Stimulated activated CD8-positive, alpha-beta memory T cell treated with anti-CD3 and anti-CD28 coated beads, Interleukin-2, amount 100 ng/mL, for 48 hours (primary cell): ENCODE measurements at places on chromosomes 3 and 15.
A peak's percentile ranks its signal among the peaks of the same experiment; 100 is the strongest.

DNA sequence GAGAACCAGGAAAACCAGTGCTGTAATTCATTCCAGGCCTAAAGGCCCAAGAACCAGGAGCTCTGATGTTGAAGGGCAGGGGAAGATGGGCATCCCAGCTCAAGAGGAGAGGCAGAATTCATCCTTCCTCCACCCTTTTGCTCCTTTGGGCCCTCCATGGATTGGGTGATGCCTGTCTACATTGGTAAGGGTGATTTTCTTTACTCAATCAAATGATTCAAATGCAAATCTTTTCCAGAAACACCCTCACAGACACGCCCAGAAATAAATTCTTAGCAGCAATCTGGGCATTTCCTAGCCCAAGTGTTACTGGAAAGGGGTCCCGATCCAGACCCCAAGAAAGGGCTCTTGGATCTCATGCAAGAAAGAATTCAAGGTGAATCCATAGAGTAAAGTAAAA is 17.6 kb upstream of the APOD start:
- DNase-seq: no peak

DNA sequence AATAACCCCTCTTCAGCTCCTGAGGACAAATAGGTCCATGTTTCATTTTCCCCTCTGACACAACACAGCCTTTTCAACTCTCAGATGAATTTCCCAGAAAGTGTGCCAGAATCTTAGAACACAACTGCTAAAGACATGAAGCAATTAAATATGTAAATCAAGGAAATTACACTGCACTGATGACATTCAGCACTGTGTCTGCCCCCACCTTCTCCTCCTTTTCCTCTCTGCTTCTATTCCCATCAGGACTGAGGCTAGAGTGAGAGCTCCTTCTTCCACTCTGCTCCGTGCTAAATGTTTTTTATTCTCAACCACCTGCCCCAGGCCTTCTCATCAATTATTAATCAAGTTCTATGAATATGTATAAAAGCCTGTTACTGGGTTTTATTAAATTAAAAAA is 596.1 kb downstream of the TUSC7 start:
- no peak for DNase-seq

DNA sequence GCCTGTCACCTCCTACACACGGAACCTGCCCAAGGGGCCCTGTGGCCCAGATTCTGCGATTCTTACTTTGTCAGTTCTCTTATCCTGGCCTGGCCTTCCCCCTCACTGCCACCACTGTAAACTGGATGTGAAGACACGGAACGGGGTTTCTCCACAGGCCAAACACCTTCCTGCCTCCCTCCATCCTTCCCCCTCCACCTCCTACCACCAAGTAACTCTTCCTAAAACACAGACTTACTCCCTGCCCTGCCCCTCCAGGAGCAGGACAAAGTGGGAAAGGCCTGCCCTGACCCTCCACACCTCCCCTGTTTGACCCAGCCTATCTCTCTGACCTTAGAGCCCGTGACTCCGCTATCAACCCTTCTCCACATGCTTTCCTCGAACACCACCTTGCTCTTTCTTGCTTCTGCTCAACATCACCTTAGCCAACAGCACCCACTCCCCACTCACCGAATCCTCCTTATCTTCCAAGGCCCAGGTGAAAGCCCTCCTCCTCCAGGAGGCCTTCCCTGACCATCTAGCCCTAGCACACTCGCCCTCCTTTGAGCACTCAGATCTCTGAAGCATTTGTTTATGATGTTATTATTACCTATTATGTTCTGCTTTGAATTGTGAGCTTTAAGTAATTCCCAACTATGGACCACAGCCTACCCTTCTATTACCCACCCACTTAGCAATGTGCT is 7.6 kb downstream of the CA12 start:
- DNase-seq: no peak

DNA sequence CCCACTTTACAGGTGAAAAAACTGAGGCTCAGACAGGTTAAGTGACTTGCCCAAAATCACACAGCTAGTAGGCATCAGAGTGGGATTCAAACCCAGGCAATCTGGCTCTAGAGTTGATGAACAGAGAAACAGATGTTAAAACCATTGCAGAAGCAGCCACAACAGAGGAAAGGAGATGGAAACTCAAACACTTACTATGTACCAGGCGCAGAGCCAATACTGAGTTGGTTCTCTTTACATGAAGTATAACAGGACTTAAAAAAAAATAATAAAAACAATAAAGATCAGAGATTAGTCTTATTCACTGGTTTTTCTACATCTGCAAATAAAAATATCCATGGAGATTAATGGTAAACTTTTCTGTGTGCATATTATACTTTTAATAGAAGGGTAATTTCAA is 84.9 kb upstream of the SPATA12 start:
- no peak for DNase-seq

DNA sequence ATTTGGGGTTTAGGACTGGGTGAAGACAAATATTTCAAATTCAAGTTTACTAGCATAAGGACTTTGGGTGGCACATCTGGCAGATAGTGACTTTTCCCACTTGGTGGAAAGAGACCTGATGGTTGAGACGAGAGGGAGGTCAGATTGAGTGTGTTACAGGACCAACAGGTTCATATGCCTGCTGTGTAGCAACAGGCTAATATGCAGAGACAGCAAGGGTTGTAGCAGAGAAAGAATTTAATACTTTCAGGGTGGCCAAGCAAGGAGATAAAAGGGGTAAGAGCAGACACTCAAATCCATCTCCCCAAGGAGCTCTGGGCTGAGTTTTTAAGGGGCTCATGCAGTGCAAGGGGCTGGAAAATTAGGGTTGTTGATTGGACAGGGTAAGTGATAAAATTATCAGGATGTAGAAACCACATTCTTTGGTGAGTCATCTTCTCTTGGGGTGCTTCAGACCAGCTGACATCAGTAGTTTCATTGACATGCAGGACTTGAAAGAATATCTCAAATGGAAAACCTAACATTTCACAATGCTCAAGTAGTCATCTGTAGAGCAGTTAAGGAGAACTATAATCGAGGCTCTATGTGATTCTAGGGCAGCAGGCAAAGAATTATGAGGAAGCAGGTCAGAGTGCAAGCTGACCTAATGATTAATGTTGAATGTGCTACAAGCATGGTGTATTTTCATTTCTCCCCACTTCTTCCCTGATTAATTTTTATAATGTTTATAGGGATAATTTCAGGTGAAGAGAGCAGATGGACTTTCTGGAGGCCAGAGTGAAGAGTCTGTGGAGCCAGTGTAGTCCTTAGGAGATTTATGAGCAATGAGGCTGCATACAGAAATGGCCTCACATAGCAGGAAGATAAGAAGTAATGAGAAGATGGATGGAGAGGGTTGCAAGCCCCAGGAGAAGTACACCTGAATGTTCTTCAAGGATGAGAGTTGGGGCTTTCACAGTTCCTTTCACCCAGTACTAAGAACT is 13.7 kb downstream of the FOXB1 start:
- no peak for DNase-seq

- DNase-seq: no peak
Observed at GRCh38 chr15:79943820-79944219, 27.2 kb downstream of the BCL2A1 start.

DNA sequence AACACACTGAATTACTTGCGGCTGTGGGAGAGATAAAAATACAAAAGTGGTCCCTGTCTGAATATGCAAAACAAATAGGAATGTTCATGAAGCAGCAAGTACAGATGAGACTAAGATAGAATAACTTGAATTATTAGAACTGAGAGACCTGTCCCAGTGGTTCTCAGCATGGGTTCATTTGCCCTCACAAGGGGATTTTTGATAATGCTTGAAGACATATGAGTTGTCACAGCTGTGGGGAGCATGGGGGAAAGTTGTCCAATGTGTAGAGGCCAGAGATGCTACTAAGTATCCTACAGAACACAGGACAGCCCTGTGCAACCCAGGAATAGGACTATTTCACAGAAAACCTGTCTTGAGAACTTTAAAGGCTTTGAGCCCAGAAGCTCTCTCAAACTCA is 22.4 kb downstream of the PPM1L start:
- DNase-seq: no peak

- DNase-seq: no peak
Observed at GRCh38 chr15:37898362-37898761, 36.1 kb upstream of the TMCO5A start.

GRCh38 chr3:119669906-119670570 is 7.2 kb downstream of the COX17 start:
- no peak for DNase-seq

- DNase-seq: peak; percentile 27
Observed at GRCh38 chr15:74776821-74777768, 4.8 kb upstream of the CSK start.

DNA sequence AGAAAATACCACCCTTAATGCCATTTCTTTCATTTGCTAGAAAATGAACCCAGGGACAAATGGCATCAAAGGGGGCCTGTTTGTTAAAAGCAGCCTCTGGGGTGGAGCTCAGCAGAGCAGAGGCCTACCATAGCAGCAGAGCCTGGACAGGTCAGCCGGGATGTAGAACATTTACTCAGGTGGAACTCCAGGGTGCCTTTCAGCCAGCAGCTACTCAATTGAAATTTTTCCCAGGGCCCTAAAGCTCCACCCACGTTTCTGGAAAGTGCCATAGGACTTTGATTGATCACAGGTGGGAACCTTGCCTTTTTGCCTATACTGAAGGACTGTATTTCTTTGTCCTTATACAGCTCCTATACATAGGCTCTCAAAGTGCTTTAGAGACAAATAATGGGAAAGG is 74.5 kb upstream of the C15orf61 start:
- DNase-seq: no peak

- DNase-seq: no peak
Observed at GRCh38 chr3:41833628-41834027, 128.3 kb downstream of the ULK4 start.

DNA sequence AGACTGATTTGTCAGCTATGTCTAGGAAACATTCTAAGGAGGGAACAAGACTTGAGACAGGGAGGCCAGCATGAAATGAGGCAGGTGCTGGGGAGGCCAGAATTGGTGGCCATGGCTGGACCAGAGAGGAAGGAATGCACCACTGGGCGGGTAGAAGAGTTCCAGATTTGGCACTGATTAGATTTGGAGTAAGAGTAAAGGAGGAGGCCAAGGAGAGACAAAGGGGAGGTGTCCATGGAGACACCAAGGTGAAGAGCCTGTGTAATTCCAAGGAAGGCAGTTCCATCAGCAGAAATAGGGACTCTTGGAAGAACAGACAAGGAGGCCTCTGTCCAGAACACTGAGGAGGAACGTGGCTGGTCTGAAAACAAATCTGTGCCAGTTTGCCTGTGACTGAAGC is 1.8 kb downstream of the ARNT2 start:
- DNase-seq: no peak

GRCh38 chr3:100981164-100981911 is 11.9 kb downstream of the ABI3BP start:
- DNase-seq: no peak

DNA sequence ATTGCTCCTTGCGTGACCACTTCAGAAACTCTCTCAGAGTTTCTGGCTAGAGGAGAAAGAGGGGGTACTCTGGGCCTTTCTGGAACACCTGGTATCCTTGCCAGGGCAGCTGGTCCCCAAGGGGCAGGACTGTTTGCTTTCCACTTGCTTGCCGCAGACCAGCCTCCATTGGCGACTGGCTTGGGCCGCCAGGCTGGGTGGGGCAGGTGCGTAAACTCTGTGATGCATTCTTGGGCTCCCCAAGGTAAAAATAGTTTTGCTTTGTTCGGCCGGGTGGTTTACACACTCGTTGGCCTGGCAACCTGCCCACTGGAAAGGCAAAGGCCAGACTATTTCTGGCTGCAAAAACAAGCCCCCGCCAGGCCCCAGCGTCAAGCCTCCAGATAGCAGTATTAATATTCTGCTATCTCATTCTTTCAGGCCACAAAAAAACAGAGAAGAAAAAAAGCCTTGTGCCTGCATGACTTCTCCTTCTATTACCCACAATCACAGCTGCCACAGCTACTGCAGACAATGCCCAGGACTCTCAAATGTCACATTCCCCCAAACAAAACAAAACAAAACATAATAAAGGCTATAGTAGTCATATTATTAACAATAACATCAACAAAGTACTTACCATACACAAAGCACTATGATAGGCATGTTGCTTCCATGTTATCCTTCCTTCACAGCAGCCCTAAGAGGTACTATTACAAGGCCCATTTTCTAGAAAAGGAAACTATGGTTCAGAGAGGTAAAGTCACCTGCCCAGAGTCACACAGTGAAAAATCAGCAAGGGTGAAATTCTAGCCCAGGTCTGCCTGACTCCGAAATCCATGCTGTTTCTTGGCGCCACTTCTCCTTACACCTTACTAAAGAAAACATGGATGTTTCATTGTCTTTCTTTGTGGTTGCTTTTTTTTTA is 14.0 kb upstream of the SSUH2 start:
- no peak for DNase-seq

- no peak for DNase-seq
Observed at GRCh38 chr15:60704129-60704528, 225.2 kb upstream of the ICE2 start.

- peak; percentile 19 for DNase-seq
Observed at GRCh38 chr3:133895208-133896001, at the start of gene RAB6B. RAB6B (minus strand) TSS chr3:133895882; CDS start chr3:133895466, 416 bp downstream.

GRCh38 chr3:120077731-120078130 is 16.5 kb downstream of the GSK3B start:
- no peak for DNase-seq

- DNase-seq: no peak
Observed at GRCh38 chr3:57060089-57060821, at the start of gene SPATA12. SPATA12 (plus strand) TSS chr3:57060664; CDS start chr3:57073695, 13,031 bp downstream.

- no peak for DNase-seq
Observed at GRCh38 chr3:18135060-18135814, 289.9 kb downstream of the SATB1 start.

- DNase-seq: no peak
Observed at GRCh38 chr15:67142092-67142766, 76.8 kb downstream of the SMAD3 start.

- peak; percentile 29 for DNase-seq
Observed at GRCh38 chr15:90142216-90143165, 40.2 kb upstream of the IDH2 start.

DNA sequence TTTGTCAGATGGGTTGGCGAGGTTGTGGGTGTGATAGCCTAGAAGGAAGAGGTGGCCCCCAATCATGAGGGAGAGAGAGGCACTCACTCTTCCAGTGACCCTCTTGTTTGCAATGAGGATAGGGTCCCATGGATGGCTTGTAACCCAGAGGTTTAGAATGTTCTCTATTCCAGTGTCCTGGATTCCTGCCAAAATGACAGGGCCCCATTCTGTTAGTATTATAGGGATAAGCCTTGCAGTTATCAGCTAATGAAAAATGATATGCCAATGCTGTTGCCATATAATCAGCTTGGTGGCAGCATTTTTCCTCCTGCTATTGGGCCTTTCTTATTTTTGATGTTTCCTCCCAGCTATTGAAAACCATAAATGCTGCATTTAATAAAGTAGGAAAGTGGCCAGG is 23.3 kb upstream of the SENP7 start:
- DNase-seq: no peak
